ENCODE measurements at places on chromosomes 1 and 21.

GRCh38 chr21:31877463-31877957 lies 4.7 kb downstream of the HUNK start:
- DNase-seq: no peak

GRCh38 chr1:187517546-187517945 lies 688.8 kb downstream of the PLA2G4A start:
- DNase-seq: no peak

- no peak for DNase-seq
Observed at GRCh38 chr1:88029142-88029541, 654.9 kb upstream of the PKN2 start.

- DNase-seq: no peak
Observed at GRCh38 chr1:5394111-5394510, 598.1 kb downstream of the NPHP4 start.

- no peak for DNase-seq
Observed at GRCh38 chr1:99652881-99653281, 7.0 kb downstream of the PALMD start.

Data from central memory CD4-positive, alpha-beta T cell (primary cell).